ENCODE measurements at places on chromosomes 5 and 9.

DNA sequence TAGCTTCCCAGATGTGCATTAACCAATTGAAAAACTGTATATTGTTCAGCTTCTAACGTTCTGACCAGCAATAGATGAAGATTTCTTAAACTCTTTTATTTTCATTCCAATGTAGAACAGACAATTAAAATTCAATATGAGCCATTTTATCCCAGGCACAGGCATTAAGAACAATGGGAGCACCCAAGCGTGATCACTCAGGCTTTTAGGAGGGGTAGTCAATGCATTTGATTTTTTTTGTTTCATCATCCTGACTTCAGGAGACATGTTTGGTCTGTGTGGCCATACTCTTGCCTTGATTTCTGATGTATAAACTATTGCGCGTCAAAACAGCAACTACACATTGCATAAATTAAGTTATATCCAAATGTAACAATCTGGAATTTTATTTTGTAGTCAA lies 653.0 kb upstream of the RORB start:
- no peak for DNase-seq

- DNase-seq: no peak
These were observed 57.4 kb downstream of the ADAMTSL1 start for GRCh38 chr9:18531136-18532065.

DNA sequence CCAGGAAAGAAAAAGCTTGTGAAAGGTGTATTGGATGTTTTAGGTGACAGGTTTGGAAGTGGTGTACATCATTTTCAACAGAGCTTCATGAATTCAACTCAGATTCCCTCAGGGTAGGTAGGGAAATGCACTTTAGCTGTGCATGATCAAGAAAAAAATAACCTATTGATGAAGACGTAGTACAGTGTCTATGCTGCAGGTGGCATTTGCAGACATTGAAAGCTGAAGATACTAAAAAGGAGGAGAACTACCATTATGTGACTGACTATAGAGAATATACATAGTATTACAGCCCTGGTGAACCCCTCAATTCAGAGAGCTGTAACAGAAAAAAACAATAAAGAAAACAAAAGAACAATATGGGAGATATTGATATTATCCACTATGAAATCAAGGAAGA lies 2344.7 kb upstream of the ACO1 start:
- no peak for DNase-seq

GRCh38 chr5:96373381-96373733 lies 59.7 kb downstream of the PCSK1 start:
- DNase-seq: no peak

DNA sequence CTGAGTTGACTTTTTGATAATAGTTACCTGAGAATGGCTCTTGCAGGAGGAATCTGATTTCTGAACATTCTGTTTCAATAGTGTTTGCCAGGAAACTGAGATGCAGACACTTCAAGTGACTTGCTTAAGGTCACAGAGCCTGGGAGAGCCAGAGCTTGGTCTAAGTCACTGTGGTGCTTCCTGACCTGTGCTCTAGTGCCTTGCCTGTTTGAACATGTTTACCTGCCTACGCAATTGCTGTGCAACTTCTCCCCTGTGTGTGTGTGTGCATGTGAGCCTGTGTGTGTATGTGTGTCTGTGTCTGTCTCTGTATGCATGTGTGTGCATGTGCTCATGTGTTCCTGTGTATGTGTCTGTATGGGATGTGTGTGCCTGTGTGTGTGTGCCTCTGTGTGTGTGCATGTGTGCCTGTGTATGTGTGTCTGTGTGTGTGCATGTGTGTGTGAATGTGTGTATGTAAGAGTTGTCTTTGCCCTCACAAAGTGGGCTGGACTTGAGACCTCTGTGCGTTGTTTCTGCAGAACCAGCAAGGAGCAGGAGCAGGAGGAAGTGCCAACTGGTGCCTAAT lies 185.8 kb downstream of the GADD45G start:
- no peak for DNase-seq

DNA sequence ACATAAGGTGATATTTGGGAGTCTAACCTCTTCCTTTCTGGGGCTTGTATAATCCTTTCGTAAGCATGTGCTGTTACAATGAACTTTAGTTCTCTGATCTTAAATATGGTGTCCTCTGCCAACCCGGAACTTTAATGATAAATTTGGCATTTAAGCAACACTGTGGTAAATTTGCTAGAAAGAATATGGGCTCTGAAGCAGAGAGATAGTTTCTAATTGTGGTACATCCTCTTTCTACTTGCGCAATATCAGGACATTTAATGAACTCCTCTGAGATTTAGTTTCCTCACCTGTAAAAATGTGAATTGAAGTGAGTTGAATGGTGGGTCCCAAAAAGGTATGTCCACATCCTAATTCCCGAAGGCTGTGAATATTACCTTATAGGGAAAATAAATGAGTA lies 364.7 kb downstream of the CAAP1 start:
- no peak for DNase-seq

GRCh38 chr9:95124582-95125367 lies 192.7 kb downstream of the FANCC start:
- DNase-seq: no peak

- no peak for DNase-seq
These were observed 129.7 kb upstream of the DHFR start for GRCh38 chr5:80784451-80784850.

DNA sequence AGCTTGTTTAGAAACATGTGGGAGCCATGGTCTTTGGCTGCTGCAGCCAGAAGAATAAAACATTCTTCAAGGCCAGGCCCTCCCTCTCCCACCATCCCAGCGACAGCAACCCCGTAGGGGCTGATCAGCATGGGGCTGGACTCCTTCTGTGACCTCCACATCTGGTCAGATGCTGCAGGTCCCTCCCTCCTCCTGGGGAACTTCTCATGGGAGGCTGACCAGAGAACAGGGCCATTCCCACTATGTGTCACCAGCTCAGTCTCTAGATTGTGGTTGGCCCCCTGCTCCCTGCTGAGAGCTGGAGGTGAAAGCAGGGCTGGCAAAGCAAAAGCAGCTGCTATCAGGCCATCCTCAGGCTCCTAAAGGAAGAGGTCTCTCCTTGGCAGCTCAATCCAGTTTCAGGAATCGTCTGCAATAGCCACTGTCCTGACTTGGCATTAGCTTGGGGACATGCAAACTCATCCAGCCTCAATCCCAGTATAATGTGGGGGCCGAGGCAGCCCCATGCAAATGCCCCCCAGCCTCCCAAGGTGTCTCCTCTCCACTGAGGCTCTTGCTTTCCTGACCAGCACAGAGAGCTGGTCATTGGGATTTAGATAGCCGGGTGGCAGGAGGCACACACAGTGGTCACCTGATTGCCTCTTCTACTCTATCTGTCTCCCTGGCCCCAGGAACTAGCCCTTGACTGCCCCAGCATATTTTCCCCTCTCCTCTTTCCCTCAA lies 81.5 kb downstream of the NRG2 start:
- no peak for DNase-seq

- no peak for DNase-seq
These were observed 696.2 kb downstream of the DNAH5 start for GRCh38 chr5:13248253-13248652.

DNA sequence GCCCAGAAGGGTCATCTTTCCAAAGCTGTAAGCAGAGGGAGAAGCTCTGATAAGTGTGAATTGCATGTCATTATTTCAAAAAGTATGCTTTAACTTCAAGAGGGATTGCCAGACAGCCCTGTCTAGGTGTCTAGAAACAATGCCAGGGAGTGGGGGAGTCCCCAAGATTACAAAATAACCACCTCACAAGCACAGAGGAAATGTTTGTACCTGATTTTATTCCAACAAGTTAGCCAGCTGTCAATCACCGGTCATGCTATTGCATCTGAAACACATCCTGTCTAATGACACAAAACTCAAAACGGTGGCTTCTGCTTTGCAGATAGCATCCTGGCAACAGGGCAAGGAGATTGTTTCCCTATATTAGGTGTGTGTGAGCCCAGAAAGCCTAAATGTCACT lies 154.2 kb upstream of the WWC1 start:
- DNase-seq: no peak

DNA sequence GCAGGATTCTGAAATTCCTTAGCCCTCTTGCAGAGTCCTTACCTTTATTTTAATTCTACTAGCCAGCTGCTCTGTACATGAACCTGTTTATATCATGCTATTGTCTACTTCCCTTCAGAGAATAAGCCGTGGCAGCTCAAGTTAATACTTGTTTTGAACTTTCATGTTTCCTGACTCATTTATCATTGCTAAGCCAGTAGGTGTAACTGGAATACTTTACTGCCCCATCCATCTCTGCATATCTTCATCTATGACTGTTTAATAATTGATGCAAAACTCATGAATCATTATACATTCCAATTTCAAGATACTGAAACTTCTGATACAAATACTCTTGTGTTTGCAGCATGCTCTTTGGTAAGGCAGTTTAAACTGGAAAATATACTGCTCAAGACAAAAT lies 174.7 kb downstream of the PPP2R2B start:
- no peak for DNase-seq

DNA sequence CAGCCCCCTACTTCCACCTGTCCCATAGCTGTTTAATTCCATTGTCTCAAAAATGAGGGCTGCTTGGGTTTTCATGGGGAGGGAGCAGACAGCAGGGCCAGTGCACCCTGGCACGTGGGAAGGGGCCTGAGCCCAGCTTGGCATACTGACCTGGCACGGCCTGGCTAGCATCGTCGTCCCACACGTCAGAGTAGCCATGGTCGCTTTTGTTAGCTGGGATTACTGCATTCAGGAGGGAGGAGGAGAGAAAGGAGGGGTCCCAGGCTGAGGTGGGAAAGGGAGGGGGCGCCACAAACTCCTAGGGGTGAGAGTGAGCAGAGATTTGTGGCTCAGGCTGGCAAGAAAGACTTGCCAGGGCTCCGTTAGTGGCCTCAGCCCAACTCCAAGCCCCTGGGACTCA lies 21.1 kb upstream of the CYSTM1 start:
- DNase-seq: no peak

- DNase-seq: no peak
These were observed 44.8 kb upstream of the RNF130 start for GRCh38 chr5:180116077-180116999.

DNA sequence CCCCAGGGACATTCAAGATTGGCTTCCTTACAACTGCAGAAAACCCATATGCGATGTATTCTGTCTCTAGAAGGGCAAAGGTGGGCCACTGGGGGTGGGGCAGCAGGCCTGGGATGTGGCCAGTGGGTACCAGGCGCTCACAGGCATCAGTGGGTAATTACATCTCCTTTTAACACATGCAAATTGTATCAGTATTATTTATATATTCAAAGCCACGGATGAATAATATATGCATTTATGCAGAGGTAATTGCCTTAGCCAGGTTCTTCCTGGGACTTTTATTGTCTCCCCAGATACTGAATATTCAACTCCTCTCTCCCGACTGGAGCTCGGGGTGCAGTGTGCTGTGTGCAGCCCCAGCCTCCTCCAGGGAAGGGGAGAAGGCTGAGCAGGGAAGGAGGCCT lies 109.4 kb upstream of the MVB12B start:
- DNase-seq: no peak

DNA sequence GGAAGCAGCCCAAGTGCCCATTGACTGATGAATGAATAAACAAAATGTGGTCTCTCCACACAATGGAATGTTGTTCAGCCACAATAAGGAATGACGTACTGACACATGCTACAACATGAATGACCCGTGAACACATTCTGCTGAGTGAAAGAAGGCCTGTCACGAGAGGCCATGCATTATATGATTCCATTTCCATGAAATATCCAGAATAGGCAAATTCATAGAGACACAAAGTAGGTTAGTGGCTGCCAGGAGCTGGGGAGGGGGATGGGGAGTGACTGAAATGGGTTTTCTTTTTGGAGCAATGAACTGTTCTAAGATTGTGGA lies 41.4 kb downstream of the BICD2 start:
- DNase-seq: no peak

- no peak for DNase-seq
These were observed 1.3 kb upstream of the ZNF366 start for GRCh38 chr5:72508241-72509170.

- DNase-seq: no peak
These were observed 183.7 kb downstream of the SAXO1 start for GRCh38 chr9:18849270-18849669.

DNA sequence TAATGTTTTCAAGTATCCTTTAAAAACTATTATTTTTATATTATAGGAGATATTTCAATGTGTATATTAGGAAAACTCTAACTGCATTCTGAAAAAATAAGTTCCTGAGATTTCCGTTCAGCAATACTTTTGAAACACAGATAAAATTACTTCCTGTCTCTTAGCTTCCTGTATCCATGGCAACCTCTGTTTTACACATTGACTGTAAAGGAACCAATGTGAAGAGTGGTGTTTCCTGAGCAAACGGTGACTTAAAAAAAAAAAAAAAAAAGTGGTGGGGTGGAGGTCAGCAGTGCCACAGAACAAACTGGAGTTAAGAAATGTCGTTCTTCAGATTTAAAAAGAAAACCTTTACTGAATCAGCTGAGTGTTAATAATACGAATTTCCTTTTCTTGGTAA lies at the start of gene LRRC70:
LRRC70 (plus strand) TSS at position 280 of the 400 bp plus-strand sequence. CDS start 620 bp downstream, outside the sequence.
- peak; percentile 11 for DNase-seq

- DNase-seq: no peak
These were observed 7.3 kb downstream of the AP3B1 start for GRCh38 chr5:78287169-78287568.

GRCh38 chr5:157546456-157547100 lies 29.0 kb downstream of the ADAM19 start:
- no peak for DNase-seq

DNA sequence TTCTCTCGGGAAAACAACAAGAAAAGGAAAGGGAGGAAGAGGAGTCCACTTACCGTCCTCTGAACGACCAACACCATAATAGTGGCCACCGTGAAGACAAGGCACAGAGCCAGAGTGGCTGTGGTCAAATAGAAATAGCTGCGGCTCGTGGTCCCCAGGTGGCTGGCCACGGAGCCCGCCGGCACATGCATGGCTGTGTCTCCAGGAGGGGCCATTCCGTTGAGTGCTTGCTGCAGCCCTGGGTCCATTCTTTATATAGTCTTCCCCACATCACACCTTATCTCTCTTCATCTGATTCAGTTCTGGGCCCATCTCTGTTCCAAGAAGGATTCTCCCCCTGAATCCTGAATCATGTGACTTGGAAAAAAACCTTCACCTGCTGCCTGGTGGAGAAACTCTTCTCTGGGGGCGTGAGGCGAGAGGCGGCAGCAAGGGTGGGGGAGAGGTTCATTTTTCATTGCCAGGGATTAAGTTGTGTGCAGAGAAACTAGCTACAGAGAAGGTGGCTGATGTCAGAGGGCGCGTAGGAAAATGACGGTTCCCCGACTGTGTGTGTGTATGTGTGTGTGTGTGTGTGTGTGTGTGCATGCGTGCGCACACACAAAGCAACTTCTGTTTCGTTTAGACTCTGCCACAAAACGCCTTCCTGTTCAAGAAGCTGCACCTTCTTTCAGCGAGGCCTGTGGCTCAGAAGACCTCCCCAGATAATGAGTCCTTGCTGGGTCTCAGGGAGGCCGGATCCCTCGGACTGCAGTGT lies at the start of gene TNFSF8:
TNFSF8 (minus strand) TSS at position 536 of the 757 bp plus-strand sequence; CDS start at position 248, 288 bp downstream.
- peak; percentile 92 for DNase-seq

- no peak for DNase-seq
These were observed 306 bp downstream of the TRUB2 start for GRCh38 chr9:128321879-128322403.
